NCI-H446 treated with DMSO at 0.1 percent for 48 hours (cell line): ENCODE measurements at places on chromosomes 12 and 14.

DNA sequence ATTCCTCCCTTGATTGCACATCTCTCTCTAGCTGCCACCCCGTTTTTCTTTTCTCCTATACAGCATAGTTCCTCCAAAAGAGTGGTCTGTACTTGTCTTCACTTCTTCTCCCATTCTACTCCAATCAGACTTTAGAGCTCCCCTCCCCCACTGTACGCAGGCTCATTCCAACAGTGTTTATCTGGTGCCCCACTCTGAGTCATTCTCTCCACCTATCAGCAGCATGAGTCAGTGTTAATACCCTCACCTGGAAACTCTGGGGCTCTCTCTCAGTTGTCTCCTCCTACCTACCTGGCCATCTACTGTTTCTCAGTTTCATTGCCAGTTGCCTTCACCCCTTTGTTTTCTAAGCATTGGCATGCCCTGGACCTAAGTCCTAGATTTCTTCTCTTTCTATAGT, 175.1 kb upstream of the ARHGAP5 start:
- no peak for DNase-seq

DNA sequence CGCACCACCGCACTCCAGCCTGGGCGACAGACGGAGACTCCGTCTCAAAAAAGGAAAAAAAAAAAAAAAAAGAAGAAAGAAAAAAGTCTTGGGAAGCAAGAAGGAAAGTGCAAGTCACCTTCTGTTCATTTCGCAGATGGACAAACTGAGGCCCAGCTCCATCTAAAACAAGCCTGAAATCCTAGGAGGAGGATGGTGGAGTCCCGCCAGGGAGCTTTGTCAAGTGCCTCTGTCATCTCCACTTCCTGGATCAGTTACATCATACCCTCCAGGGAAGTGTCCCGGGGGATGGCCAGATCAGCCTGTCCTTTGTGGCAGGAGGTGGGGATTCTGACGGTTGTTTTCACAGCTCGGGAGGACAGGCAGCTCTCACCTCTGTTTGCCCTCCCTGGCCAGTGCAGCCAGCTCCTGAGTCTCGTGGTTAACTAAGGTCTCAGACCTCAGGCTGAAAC, 8.7 kb upstream of the SDSL start:
- no peak for DNase-seq

- DNase-seq = no peak
Observed at GRCh38 chr12:50099302-50100008, 4.4 kb upstream of the GPD1 start.

DNA sequence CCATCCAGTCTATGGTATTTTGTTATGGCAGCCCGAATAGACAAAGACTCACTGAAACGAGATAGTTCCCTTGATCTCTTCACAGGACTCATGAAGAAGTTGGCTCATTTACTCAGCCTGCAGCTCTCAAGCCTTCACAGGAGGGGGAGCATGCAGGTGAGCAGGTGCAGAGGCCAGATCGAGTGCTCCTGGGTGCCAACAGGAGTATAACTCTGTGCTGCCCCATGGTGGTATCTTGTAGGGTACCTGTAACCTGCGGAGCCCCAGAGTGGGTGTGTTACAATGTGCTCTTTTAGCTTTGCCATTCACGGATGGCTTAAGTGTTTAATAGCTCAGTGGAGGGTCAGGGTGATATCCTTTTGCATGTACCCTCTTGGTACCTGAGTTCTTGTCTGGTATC, 159.5 kb downstream of the METTL25 start:
- DNase-seq = no peak

GRCh38 chr14:103707329-103708263, 7.7 kb downstream of the XRCC3 start:
- DNase-seq = no peak

DNA sequence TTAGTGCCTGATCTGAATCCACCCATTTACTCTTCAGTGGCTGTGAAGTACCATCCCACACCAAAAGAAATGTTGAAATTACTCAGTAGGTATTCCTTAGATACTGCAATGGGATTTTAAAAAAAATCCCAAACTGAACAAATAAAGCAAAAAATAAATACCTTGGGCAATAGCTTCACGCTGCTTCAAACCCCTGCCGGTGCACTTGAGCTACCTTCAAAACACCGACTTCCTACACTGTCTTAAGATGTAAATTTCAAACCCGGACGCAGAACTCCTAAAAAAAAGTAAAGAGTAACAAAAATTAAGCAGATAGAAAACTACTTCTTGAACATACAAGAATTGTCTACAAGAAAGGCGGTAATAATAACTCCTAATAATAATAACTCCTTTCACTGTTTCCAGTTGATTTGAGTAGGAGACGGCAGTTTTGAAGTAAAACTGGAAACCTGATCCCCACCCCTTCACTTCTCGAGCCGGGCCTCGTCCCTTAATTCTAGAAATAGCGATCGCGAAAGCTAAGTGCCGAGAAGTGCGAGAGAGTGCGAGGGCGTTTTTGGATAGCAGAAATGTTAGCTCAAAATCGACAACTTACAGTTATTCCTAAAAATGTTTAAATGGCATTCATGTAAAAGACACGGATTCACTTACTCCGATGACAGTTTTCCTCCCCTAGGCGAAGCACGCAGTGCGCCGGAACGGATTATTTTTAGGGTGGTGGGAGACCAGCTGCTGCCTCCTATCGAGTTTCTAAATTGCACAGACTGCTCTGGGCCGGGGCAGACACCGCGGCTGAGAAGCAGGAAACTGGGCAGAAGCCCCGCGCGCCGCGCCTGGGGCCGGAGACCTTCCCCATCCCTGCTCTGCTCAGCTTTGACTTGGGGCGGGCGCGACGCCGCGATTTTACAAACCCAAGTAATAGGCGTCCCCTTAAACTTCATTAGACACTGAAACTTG, at the start of gene ABCC9:
TSS of gene ABCC9 (minus strand) at position 878 of the 957 bp plus-strand sequence. CDS start 4,752 bp downstream, outside the sequence.
- no peak for DNase-seq

DNA sequence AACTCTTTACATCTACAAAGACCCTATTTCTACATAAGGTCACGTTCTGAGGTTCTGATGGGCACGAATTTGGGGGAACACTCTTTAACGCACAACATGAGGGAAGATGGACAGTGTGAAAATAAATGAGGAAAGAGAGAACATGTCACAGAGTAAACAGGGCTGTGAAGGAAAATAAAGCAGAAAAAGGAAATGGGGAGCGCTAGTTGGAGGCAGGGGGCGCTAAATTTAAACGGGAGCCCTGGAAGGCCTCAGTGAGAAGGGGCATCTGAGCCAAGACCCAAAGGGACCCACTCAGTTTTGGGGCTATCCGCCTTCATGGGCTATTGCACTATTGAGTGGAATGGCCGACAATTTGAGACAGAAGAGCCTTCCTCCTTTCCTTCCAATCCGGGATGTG, 50.5 kb downstream of the PLXNC1 start:
- DNase-seq = no peak

DNA sequence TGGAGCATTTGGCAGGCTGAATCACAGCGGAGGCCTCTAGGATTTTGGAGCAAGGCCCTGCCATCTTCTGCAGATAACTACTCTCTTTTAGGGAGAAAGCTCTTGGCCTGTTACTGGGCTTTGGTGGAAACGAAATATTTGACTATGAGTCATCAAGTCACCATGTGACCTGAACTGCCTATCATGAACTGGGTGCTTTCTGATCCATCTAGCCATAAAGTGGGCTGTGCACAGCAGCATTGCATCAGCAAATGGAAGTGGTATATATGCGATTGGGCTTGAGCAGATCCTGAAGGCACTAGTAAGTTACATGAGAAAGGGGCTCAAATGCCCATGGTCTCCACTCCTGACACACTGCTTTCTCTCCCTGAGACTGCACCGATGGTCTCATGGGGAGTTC, 21.1 kb downstream of the GYS2 start:
- DNase-seq = peak; percentile 50

- DNase-seq = no peak
Observed at GRCh38 chr12:131065279-131065678, 111.6 kb downstream of the ADGRD1 start.

DNA sequence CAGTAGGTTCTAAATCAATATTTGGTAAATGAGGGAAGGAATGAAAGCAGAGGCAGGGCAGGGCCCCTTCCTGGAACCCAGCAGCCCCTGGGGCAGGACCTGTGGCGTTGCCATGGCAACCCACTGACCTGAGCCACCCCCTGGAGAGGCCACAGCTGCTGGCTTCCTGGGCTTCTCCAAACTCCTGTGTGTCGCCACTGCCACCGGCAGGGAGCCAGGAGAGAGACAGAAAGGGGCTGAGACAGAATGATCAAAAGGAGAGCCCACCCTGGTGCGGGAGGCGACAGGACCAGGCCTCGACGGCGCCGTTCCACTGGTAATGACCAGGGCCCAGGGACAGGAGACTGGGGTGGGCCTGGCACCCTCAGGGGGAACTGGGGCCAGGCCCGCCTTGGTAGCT, 18.2 kb downstream of the RFX4 start:
- no peak for DNase-seq

GRCh38 chr12:107351713-107352112, 258.4 kb upstream of the CRY1 start:
- DNase-seq = no peak

DNA sequence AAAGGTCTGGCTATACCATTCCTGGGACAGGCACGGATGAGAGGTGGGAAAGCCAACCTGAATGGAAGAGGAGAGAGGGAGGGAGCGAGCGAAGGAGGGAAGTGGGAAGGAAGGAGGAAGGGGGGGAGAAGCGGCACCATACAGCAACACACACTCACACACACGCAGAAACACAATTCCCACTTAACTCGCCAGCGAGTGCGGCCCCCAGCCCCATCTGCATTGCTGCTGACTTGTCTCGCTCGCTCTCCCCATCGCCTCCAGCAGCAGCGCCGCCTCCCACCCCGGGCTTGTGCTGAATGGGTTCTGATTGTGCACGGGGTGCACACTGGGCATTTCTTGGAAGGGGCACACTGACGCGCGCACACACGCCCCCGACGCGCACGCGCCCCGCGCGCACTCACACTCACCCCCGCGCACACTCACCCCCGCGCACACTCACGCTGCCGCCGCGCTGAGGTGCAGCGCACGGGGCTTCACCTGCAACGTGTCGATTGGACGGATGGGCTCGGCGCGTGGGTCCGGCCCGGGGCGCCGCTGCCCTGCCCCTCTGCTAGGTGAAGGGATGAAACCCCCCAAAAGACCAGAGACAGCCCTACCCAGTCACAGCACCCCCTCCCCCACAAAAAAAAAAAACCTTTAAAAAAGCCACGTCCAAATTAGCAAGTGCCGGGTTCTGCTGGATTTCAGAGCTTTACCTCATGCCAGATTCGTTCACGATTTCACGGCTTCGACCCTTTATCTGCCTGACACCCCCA, 685 bp downstream of the GRIN2B start:
- no peak for DNase-seq
